Progenitor cell of endocrine pancreas (in vitro differentiated cells): ENCODE measurements at places on chromosomes 7 and 10.

DNA sequence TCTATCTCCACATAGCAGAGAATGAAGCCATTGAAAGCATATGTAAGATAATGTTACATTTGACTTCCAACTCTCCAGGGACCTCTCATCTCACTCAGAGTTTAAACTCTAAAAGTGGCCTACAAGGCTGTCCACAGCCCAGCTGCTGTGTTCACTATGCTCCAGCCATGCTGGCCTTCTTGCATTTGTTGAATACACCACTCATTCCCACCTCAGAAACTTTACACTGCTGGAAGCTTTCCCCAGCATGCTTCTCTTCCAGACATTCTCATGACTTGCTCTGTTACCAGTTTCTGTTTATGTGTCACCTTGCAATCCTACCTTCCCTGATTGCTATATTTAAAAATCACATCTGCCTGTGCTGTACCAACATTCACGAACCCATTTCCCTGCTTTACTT lies 167.2 kb downstream of the WNT2 start:
- DNase-seq, result no peak

- no peak for DNase-seq
Observed at GRCh38 chr7:99270702-99271101, 1.9 kb upstream of the MYH16 start.

GRCh38 chr7:51226916-51227535 lies 89.6 kb downstream of the COBL start:
- DNase-seq, result no peak

GRCh38 chr7:158431055-158431940 lies 156.3 kb downstream of the PTPRN2 start:
- no peak for DNase-seq

DNA sequence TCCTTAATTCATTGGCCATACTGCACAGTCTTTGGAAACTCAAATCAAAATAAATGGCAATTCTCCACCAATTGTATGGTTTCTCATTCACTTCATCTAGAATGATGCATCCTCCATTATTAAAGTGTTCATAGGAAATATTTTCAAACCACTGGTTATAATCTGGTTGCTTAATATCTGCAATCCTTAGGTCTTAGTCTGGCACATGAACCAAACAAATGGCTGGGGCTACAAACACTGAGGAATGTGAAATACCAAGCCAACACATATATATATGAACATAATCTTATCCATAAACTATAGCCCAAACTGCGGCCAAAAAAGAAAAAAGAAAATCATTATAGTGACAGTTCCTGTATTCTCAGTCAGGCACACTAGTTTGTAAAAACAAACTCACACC lies 5.7 kb upstream of the MSS51 start:
- DNase-seq, result no peak

GRCh38 chr7:1380821-1381580 lies 78.3 kb downstream of the MICALL2 start:
- no peak for DNase-seq

DNA sequence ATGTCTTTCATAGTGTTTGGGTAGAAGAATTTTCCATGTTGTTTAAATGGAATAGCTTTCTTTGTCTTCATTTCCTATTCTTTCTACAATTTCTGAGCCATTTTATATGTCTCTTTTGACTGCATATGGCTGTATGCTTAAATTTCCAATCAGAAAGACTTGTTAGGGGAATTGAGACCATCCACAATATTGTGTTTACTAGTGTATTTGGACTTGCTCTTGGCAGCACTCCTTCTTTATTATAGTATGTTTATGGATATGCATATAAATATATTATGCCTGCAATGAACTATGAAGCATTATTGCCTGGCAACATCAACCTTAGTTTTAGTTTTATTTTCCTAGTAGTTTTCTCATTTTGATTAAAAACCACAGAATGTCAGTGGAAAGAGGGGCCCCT lies 92.7 kb downstream of the NRG3 start:
- DNase-seq, result no peak

- DNase-seq, result no peak
Observed at GRCh38 chr7:158747408-158747807, 42.8 kb upstream of the NCAPG2 start.
